ENCODE measurements at places on chromosomes 2 and 18.

GRCh38 chr2:208620487-208620978 lies 213.9 kb downstream of the PTH2R start:
- DNase-seq, result no peak

DNA sequence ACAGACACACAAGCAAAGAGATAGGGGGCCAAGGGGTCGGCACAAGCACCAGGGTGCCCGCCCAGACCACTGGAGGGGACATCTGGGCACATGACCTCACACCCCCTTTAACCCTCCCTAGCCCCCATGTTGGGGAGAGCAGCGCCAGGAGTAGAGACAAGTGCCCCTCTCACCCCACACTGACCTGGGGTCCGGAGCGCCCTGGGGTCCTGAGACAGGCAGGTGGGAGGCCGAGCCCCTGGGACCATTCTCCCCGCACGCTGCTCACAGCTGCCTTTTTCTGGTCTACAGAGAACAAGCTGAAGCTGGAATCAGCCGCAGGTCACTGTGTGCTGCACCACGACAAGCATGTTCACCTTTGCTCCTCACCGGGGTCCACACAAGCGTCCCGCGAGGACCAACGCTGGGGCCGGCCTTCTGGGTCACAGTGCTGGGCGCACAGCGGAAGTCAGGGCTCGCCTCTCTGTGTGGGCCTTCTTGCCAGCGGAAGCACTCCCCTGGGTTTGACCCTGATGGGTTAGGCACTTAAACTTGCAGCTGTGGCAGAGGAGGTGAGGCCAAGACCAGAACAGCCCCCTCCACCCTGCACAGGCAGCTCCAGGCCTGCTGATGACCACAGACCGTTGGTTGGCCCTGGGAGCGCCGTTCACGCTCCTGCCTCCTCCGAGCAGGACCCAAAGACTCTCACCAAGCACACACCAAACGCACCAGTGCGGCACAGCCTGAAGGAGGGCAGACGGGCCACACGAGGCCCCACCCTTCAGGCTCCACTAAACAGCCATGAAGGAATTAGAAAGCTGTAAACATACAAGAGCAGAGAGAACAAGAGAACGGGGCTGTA lies 275.3 kb downstream of the EIPR1 start:
- DNase-seq, result no peak

GRCh38 chr2:6945087-6945813 lies 28.0 kb downstream of the RNF144A start:
- no peak for DNase-seq

- DNase-seq, result no peak
Observed at GRCh38 chr2:39697454-39697853, 31.7 kb downstream of the TMEM178A start.

- no peak for DNase-seq
Observed at GRCh38 chr2:74939919-74940812, 18.3 kb upstream of the POLE4 start.

GRCh38 chr2:215358312-215358845 lies 46.5 kb downstream of the ATIC start:
- no peak for DNase-seq

GRCh38 chr2:233264667-233265066 lies 13.2 kb downstream of the ATG16L1 start:
- DNase-seq, result no peak

- no peak for DNase-seq
Observed at GRCh38 chr2:133515271-133515670, 53.0 kb downstream of the NCKAP5 start.

GRCh38 chr2:127100251-127101047 lies 6.5 kb downstream of the BIN1 start:
- no peak for DNase-seq

DNA sequence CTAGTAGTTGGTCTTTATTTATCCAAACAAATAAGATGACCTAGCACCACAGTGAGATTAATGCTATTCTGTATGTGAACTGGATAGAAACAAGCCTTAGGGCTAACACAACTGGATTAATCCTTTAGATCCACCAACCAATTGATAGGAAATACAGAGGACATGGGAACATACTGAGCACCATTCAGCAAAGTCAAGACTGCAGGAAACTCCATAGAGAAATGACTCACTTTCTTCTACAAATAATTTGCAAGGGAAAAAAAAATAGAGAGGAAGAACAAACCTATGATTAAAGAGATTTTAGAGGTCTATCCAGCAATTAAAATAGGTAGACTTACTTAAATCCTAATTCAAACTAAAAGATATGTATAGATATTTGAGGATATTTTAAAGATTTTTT lies 23.9 kb downstream of the WDFY1 start:
- no peak for DNase-seq

DNA sequence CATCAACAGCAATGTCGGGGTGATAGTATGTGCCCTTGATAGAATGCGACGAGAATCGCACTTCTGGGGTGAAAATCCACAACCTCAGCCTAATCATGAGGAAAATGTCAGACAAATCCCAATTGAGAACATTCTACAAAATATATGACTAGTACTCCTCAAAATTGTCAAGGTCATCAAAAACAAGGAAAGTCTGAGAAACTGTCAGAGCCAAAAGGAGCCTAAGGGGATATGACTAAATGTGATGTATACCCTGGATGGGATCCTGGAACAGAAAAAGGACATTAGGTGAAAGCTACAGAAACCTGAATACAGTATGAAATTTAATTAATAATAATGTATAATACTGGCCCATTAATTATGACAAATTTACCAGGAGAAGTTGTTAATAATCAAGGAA lies 7.6 kb upstream of the CACNB4 start:
- peak; percentile 60 for DNase-seq

DNA sequence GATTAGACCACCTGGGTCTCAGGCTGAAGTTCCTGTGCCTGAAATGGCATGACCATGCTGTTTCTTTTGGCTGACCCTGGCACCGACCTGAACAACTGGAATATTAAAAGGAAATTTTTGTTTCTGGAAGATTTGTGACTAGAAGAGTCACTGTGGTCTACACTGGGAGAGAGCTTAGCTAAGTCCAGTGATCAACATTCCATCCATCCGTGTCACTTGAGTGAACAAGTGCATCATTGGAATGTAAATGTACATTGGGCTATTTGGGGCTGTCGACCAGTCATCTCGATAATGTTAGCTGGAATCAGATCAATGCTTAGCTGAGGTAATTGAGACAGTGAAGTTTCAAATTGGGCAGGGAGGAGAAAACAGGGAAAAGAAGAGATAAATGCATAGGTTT lies 95.4 kb upstream of the CCDC85A start:
- peak; percentile 55 for DNase-seq

GRCh38 chr2:173054466-173054865 lies 21.2 kb upstream of the MAP3K20 start:
- peak; percentile 55 for DNase-seq

DNA sequence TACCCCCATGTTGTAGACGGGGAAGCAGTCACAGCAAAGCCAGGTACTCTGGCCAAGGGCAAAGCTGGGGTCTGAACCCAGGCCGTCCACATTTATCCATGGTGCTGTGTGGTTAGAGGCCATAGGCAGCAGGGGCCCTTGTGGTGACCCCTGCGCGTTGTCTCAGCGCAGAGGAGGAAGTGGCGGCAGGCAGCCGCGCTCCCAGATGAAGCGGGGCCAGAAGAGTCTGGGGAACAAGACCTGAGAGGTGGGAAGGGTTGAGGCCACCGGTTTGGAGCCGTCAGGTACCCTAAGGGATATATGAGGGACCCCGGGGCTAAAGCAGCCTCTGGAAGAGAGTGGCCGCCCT lies 770 bp downstream of the ZNF396 start:
- DNase-seq, result no peak

GRCh38 chr18:77059294-77059916 lies 73.2 kb downstream of the MBP start:
- peak; percentile 81 for DNase-seq

DNA sequence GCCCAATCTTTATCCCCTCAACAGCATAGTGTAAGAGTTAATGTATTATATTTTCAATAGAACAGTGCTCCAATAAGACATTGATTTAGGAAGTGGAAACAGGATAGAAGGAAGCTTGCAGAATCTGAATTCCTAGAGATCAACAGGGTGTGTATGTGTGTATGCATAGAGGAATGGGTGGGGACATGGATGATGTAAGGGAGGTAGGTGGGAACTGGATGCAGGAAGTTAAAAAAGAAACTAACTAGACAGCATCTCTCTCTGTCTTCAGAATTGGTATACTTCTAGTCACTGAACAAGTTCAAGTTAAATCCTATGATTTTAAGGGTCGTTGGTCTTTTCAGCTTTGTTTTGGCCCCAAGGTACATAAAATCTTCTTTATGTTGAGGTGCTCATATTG lies 196.6 kb downstream of the PMAIP1 start:
- DNase-seq, result peak; percentile 17

DNA sequence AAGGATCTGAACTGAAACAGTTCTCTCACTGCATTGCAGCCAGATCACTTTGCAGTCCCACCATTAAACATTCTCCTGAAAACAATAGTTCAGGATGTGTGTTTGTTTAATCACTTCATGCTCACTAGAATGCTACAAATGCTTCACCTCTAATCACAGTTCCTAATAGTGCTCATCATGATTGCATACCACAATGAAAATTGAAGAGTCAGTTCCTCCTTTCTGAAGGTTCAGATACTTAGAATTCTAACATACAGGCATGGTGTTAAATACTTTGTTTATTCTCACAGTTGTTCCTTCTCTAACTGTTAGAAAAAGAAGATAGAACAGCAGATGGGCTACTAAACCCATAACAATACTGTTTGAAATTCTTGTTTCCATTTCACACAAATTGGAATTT lies 622.3 kb upstream of the ACVR2A start:
- DNase-seq, result no peak

GRCh38 chr18:50638884-50639420 lies 79.1 kb downstream of the MAPK4 start:
- DNase-seq, result no peak

DNA sequence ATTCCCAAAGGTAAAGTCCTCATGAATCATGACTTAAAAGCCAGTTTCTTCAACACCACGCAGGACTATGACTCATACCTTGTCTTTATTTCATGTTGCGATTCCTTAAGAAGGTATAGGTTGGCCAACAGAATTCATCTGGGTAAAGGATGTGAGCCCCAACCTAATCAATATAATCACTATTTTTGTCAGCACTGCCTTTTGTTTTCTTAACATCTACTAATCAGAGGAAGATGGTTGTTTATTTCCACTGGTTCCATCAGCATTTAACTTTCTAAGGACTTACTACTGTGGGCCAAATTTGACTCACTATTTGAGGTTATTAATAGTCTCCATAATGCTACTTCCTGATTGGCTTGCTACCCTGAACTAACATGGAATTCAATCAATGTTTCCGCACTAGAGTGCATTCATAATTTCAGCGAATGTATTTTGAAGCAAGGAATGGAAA lies 78.6 kb downstream of the SCG2 start:
- peak; percentile 65 for DNase-seq

- peak; percentile 40 for DNase-seq
Observed at GRCh38 chr18:12317664-12318333, 9.8 kb downstream of the TUBB6 start.

GRCh38 chr2:169705927-169706326 lies 11.7 kb downstream of the PHOSPHO2 start:
- DNase-seq, result no peak

DNA sequence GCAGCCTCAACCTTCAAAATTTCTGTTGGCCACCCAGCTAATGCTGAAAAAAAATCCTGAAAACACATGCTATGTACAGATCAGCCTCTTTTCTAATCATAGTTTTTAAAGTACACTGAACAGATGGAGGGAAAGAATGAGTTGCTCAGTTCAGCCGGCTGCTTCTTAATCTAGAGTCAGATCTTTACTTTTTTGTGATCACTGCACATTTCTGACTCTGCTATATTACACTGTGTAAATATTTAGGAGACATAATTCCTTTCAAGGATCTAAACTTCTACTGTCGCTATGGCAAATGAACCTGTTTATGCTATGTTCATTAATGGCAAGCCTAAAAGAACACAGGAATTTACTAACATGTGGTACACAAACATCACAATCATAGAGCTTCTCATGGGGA lies 114.2 kb downstream of the SRBD1 start:
- DNase-seq, result no peak

DNA sequence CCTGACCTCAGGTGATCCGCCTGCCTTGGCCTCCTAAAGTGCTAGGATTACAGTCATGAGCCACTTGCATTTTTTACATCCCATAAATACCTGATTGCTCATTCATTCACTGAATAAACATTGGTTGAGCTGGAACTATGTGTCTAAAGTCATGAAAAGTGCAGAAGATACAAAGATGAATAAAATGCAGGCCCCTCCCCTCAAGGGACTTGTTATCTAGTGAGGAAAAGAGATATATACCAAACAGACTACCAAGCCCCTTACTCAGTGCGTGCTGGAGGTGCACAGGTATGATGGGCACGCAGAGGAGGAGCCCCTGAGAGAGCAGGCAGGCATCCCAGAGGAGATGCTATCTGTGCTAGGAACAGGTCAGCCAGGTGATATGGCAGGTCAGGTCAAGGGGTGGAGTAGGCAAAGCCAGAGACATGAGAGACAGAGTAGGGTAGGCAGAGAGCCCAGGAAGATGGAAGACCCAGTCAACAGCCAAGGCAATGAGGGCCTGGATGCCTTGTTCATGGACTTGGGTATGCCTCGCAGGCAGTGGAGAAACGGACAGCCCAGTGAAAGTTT lies 7.7 kb downstream of the FHL2 start:
- DNase-seq, result peak; percentile 84
